Heart left ventricle (tissue), 16 donors: ENCODE measurements at places on chromosomes 2 and 18.

GRCh38 chr18:12852566-12853315 is 31.3 kb downstream of the PTPN2 start:
- DNase-seq = no peak

- no peak for DNase-seq
Observed at GRCh38 chr2:18516112-18516511, 44.3 kb downstream of the RDH14 start.

- DNase-seq = no peak
Observed at GRCh38 chr2:37284381-37284780, 40.3 kb downstream of the PRKD3 start.

GRCh38 chr2:179137200-179137759 is 87.3 kb upstream of the CCDC141 start:
- DNase-seq = no peak
